ENCODE measurements at places on chromosomes 3 and 15.

GRCh38 chr3:161332792-161333191 is 38.5 kb downstream of the SPTSSB start:
- DNase-seq: no peak

DNA sequence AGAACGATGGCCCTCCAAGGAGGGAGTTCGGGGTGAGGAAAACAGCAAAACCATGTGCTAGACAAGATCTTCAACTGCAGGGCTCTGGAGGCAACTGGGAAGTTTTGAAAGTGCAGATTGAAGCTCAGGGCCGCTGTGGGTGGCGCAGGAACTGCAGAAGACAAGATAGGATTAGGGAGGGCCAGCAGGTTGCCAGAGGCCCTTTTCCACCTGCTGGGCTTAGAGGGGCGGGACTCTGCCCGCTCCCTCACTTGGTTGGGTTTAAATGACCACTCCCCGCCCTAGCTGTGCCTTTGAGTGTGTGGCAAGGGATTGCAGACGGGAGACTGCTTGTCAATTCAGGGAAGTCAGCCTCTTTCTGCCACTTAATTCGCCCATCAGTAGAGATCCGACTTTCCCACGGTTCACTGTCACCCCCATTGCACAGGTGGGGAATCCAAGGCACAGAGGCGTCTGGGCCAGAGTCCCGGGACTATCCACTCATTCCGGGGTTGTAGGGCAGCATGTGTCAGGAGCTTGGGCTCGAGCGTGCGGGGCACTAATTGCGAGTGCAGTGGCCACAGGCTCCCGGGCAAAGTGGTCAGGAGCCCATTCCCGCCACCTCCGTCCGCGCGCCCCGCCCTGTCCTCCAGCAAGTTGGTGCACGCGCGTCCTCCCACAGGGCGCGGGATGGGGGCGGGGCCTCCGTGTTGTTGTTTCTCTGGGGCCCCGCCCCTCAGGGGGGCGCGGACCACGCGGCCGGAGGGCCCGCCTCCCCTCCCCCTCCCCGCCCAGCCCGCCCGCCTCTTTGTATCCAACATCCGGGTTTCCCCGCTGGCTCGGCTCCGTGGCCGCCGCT is at the start of gene ACVR2B:
ACVR2B (plus strand) TSS at position 816 of the 838 bp plus-strand sequence. CDS start 433 bp downstream, outside the sequence.
- peak; percentile 49 for DNase-seq

DNA sequence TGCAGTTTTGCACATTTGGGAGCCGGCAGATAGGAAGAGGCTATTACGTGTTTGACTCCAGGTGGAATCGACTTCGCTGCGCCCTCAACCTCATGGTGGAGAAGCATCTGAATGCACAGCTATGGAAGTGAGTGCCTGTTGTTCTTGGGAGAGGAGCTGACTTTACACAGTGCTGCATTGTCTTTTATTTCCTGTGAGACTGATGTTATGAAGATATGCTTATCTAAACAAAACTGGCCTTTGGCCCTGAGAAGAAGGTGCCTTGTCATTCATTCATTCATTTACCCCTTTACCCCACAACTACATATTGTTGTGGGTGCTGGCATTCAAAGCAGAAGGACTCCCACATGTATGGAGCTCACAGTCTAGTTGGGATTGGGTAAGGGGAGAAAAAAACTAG is 32.6 kb downstream of the PSMD6 start:
- DNase-seq: no peak

- no peak for DNase-seq
Observed at GRCh38 chr3:127791221-127791913, 30.9 kb downstream of the MGLL start.

DNA sequence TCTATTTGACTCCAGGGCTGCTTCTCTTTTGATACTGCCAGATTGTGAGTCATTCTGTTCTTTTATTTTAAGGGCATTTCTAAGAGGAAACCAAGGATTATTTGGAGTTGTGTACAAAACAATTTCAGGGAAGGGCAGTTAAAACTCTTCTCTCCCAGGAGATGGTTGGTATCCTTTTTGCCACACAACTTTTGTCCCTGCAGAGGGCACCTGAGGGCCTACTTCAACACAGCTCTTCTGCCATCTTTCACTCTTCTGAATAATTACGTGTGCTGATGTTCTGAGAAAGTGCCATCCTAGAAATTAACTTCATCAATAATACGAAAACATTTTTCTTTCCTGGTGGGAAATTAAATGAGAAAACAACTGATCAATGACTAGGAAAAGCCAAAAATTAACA is 75.7 kb upstream of the GADL1 start:
- DNase-seq: no peak

Data from cortex of kidney (tissue), 1 donor.